ENCODE measurements at places on chromosomes 6 and 20.

- DNase-seq, result no peak
Measured at GRCh38 chr6:149725785-149726184, 7.9 kb upstream of the LATS1 start.

GRCh38 chr6:15708231-15708630 lies 45.4 kb upstream of the DTNBP1 start:
- no peak for DNase-seq

DNA sequence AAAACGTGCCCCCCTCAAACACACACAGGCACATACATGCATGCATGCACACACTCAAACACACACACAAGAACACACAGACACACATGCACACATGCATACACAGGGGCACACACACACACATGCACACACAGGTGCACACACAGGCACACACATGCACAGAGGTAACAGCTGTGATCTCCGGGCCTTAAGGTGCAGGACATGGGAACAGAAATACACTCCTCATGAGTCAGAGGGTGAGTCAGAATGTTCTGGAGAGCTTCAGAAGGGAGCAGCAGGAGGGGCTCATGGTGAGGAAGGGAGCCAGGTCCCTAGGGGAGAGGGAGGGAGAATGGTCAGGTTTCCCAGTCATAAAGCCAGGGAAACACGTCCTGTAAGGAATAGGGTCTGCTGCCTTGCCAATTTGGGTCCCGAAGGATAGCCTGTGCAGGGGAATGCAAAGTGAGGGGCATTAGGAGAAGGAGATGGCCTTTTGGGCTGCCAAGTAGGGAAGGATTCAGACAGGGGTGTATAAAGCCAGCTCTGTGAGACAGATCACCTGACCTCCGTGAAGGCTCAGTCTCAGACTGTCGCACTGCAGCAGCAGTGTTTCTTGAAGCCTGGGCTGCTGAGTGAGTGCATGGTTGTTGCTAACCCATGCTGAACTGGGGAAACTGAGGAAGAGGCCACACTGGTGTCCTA lies 123.9 kb downstream of the MAFB start:
- DNase-seq, result peak; percentile 29

DNA sequence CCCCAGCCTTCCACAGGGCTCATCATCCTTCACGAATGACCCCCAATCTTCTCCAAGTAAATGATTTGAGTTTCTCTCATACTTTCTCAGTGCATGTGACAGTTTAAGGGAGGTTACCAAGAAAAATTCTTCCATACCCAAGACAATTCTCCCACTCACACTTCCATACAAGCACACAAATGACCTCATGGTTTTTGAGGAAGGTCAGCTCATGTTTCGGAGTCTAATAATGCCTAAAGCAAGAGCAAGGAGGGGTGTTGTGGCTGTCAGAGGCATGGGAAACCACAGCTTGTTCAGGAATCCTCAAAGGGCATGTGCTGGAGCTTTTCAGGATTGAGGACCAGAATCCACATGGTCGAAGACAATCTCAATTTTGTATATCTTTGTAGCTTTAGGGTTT lies 279.0 kb downstream of the MAFB start:
- no peak for DNase-seq

GRCh38 chr6:77383026-77383425 lies 80.3 kb downstream of the HTR1B start:
- DNase-seq, result no peak

DNA sequence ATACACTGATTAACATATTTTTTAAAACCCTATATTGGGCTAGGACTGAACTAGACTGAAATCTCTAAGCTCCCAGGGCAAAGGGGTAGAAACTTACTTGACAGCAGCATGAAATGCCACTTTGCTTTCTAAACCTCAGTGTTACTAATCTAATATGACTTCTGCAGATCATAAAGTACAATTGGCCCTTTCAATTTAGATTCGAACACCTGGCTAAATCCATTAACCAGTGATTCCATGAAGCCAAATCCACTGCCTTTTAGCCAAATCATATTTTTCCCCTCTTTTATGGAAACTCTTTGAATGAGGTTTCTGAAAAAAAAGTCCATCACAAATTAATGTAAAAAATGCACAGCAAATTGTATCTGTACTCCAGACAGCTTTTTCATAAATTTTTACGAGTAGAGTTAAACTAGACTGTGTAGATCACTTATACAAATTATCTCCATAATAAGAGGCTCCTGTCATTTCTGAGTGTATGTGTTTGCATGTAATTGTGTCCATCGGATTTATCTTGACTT lies 25.7 kb downstream of the EPHA7 start:
- no peak for DNase-seq

DNA sequence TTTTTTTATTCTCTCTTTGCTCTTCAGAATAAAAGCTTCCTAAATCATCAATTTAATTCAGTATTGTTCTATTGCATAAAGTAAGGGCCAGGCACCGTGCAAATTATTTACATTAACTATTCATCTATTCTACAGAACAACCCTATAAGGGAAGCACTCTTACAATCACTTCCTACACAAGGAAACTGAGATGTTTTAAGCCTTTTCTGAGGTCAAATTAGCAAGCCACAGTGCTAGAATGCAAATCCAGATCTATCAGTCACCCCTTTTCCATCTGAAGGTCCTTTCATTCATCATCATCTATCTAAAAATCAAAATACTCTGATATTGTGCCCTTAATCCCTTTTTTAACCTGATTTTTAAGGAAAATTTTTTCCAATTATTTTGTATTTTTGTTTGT lies 31.2 kb downstream of the FRK start:
- DNase-seq, result no peak

DNA sequence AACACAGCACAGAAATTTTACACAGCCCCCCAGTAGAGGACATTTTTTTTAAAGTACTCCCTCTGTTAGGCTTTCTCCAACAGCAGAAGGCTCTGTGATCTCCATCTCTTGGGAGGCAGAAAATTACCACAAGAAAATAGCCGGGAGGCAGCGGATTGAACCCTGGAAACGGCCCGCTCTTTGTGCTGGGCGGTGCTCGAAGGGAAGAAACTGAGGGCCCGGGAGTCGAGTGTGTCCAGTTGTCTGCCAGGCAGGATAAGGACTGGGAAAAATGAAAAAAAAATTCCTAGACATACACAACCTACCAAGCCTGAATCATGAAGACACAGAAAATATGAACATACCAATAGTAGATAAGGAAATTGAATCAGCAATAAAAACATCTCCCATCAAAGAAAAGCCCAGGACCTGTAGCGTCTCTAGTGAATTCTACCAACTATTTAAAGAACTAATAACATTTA lies 31.5 kb downstream of the POM121L2 start:
- no peak for DNase-seq

GRCh38 chr6:33730611-33731010 lies 16.1 kb downstream of the IP6K3 start:
- DNase-seq, result no peak

GRCh38 chr20:63751471-63752271 lies 12.1 kb downstream of the SLC2A4RG start:
- DNase-seq, result no peak

DNA sequence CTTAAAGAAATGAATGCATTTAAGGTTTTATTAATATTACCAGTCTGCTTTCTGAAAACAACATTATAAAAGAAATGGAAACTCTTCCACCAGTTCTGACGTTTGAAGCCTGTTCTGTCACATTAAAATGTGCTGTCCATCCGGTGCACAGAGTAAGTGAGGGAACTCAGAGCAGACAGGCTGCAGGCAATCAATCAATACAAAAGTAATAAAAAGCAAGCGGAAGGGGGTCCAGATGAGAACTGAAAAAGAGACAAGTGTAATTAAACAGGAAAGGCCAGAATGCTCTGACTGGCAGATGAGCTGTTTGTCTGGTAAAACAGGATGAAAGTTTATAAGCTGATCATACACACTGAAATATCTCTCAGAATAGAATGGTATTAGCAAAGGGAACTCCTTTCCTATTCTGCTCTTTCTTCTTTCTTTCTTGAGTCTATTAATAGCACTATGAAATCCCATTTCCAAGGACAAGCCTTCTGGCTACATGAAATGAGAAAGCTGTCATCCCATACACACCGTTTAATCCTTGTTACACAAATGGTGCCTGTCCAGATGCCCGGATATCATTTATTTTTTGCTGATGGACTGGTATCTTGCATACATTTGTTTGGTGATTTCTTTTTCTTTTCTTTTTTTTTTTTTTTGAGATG lies 94.3 kb downstream of the RAMACL start:
- no peak for DNase-seq

DNA sequence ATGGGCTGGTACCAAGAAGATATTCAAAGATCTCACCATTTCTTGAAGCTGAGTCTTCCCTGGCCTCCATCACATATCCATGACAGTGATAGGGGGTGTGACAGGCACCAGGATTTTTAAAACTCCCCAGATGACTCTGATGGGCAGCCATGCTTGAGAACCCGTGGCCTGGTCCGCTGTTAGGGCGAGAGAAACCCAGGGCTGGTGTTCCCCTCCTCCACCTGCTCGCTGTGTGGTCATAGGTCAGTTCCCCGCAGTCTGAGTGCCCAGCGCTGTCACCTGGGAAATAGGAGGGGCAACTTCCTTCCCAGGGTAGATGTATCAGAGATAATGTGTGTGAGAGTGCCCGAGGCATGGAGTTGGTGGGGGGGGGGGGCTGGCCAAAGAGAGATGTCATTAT lies 50.9 kb downstream of the TMEM242 start:
- DNase-seq, result no peak

- no peak for DNase-seq
Measured at GRCh38 chr20:8393381-8393780, 261.3 kb downstream of the PLCB1 start.

GRCh38 chr20:44739942-44740341 lies 5.7 kb upstream of the KCNK15 start:
- no peak for DNase-seq

DNA sequence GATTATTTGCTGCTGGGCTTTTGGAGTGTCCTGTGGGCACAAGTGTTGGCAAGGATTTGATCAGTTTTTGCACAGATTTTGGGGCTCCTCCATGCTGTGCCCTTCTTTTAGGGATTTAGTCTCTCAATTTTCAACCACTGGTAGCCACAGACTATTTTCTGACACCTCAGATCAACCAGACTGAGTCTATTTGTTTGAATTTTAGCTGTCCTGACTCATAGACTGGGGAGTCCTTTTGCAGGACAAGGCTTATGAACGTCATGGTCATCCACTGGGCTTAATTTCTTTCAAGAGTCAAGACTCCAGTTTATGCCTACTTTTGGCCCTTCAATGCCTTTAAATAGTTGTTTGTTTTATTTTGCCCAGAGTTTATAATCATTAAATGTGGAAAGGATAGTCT lies 59.3 kb downstream of the BCKDHB start:
- no peak for DNase-seq

GRCh38 chr6:1545654-1546053 lies 64.1 kb upstream of the FOXC1 start:
- no peak for DNase-seq

GRCh38 chr20:50292591-50293283 lies 102.1 kb downstream of the CEBPB start:
- peak; percentile 97 for DNase-seq

DNA sequence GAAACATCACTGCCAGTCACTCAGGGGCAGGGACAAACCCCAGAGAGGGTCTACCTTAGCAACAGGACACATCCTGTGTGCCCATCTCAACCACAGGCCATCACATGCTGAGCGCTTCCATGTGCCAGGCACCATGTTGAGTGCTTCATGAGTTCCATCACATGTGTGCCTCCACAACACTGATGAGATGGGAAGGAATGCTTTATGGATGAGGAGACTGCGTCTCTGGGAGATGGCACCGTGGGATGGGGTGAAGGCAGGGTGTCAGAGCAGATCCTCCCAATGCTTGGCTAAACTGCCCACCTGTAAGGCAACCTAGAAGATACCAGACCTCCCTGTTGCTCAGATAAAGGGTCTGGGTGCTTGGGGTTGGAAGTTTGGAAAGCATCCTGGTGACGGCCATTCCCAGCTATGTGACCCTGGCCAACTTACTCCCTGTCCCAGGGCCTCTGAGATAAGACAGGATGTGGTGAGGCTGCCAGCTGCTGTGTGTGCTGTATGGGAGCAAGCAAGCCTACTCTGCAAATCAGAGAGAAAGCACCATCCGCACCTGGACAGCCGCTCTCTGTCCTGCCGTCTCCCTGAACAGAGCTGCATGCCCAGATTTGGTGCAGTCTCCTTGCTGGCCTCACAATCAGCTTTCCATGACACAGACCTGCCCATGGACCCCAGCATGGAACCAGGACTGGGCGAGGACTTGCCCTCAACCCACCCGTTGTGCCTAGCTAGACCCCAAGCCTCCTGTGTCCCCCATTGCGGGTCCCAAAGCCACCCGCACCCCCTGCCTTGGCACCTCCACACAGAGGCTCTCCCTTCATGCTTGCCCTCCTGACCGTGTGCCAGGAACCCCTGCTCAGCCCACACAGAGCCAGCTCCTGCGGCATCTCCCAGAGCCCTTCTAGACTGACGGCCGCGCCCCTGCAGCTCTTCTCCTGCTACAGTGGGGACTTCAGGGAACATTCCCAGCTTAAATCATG lies 143.7 kb downstream of the SYNDIG1 start:
- no peak for DNase-seq

- no peak for DNase-seq
Measured at GRCh38 chr6:150299873-150300485, 68.8 kb upstream of the IYD start.

- no peak for DNase-seq
Measured at GRCh38 chr20:17712708-17713107, 12.9 kb downstream of the BANF2 start.

DNA sequence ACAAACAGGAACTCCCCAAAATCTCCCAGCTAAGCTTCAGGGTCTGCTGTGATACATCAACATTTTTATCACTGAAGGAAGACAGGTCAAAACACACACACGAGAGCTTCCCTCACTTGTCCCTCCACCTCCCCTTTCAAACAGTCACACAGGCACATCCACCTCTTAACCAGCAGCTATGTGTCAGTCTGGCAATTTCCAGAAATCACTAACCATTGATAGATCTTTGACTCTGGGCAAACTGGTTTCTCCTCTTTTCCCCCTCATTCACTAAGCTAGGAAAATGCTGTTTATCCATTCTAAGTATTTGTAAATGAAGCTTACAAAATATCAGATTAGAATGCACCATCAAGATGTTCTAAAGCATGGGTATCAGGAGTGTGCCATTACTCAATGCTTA lies 87.8 kb downstream of the DCDC2 start:
- DNase-seq, result no peak

DNA sequence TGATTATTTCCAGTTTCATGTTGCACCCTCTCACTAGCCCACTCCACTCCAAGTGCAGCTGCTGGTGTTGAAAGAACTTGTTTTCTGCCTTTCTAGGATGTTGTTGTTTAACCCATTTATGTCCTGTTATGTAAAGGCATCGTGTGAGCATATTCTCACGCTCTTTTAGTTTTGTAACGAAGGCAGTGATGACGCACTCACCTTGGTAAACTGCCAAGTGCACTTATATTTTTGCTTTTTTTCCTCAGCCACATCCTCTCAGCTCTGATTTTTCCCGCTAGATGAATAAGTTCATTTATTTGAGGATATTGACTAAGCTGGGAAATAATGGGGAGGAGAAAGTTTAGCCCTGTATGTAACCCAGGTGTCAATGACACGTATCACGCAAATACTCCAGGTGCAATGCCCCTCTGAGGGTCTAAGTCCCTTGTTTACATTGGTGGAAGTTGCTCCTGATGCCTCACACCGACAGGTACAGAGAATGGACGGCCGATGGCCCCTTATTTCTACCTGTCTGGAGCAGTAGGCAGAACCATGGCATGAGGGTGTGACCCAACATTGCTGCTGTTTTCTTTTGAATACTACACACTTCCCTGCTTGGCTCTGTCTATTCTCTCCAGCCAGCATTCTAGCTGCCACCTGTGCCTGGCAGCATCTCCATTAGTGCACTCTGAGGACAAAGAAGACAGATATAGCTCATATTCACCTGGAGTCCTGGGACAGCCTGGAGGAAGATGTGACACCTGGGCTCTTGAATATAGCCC lies 132.7 kb upstream of the SLC24A3 start:
- no peak for DNase-seq
